Cardiac fibroblast (primary cell): ENCODE measurements at places on chromosomes 12 and 14.
A peak's percentile ranks its signal among the peaks of the same experiment; 100 is the strongest.

DNA sequence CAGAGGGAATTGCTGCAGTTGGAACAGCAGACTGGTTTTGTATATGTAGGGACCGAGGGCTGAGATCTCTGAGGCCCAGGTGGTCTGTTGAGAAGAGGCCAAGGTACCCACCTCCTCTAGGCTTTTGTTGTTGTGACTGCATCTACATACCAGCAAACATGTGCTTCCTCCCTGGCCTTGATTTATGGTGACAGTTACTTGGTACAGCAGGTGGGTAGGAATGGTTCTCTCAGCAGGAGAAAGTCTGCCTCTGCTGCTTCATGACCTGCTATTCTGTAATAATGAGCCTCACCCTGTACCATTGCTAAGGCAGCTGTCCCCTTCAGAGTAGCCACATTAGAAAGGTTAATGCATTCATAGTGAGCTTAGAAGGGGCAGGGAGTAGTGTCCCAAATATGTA, 196.7 kb upstream of the PELI2 start:
- DNase-seq, result no peak

DNA sequence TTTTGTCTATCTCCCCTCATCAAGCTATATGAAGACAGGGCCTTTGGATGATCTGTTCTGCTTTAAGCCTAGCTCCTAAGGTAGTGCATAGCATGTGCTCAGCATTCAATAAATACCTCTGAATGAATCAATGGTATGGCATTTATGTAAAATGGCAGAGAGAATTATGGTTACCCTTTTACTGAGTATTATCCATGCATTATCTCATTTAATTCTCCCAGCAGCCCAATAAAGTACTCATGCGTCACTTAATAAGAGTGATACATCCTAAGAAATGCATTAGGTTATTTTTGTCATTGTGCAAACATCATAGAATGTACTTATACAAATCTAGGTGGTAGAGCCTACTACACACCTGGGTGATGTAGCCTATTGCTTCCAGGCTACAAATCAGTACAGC, 269.7 kb downstream of the KSR2 start:
- no peak for DNase-seq

- no peak for DNase-seq
These were observed 45.2 kb upstream of the BAZ1A start for GRCh38 chr14:34920339-34920738.

DNA sequence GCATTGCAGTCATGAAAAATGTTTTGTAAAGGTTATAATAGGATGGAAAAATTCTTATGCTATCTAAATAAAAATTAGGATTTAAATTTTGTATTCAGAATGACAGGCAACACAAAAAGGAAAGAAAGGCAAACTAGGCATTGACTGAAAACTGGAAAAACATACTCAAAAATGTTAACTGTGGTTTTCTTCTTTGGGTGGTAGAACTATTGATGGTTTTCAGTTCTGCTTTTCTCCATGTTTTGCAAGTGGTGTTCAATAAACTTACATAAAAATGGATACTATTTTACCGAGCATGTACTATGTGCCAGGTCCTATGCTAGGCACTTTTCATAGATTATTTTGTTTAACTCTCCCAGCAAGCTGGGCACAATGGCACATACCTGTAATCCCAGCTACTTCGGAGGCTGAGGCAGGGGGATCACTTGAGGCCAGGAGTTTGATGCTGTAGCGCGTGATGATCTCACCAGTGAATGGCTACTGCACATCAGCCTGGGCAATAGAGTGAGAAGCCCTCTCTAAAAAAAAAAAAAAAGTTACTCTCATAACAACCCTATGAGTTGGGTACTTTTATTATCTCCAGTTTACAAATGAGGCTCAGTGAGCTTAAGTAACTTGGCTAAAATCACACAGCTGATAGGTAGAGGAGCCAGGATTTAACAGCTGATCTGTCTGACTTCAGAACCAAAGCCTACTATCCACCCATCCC, 26.3 kb upstream of the TCP11L2 start:
- DNase-seq, result no peak

DNA sequence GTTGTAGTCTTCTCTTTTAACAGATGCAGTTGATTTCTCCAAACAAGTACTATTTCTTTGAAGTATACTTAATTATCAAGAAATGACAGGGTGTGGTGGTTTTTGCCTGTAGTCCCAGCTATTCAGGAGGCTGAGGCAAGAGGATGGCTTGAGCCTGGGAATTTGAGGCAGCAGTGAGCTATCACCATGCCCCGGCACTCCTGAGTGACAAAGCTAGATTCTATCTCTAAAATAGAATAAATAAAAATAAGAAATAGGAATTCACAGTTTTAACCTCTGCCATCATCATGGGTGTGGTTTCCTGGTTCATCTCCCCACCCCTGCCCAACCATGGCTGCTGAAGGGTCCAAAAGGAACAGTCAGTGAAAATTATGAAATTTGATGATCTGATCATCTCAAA, 290.2 kb upstream of the FLRT2 start:
- peak; percentile 10 for DNase-seq

DNA sequence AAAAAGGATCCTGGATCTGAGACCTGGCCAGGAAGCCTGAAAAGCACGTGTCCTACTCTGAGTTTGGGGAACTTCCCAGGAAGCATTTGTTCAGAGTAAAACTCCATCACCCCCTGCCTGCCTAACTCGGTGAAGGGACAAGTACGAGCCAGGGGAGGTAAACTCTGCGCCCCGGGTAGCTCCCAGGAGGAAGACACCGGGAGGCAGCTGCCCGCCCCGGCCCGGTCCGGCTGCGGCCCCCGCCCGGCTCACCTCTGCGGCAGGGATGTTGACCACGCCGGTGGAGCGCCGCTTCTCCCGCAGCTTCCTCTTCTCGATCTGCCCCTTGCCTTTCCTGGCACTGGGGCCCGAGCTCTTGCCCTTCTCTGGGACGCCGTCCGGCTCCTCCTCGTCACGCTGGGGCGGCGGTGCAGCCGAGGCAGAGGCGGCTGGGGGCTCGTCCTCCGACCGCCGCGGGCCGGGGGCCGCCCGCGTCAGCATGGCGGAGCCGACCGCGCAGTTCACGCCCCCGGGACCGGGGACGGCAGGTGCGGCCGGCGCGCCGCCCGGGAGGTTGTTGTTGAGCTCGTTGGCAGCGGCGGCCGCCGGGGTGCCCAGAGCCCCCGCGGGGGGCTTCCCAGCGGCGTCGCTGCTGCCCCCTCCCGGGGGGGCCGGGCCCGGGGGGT, 1.2 kb downstream of the PAWR start:
- peak; percentile 70 for DNase-seq

DNA sequence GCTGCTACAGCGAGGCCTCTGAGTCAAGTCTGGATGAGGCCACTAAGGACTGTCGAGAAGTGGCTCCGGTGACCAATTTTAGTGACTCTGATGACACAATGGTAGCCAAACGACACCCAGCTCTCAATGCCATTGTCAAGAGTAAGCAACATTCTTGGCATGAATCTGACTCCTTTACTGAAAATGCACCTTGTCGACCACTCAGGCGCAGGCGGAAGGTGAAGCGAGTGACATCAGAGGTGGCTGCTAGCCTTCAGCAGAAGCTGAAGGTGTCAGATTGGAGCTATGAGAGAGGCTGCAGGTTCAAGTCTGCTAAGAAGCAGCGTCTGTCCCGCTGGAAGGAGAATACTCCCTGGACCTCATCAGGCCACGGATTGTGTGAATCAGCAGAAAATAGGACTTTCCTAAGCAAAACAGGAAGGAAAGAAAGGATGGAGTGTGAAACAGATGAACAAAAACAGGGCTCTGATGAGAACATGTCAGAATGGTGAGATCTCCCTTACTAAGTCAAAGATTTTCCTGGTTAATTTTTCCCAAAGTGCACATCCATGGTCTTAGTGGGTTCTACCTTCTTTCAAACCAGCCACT, 2.9 kb downstream of the GPATCH2L start:
- DNase-seq, result no peak
